ENCODE measurements at places on chromosomes 5 and 9.

DNA sequence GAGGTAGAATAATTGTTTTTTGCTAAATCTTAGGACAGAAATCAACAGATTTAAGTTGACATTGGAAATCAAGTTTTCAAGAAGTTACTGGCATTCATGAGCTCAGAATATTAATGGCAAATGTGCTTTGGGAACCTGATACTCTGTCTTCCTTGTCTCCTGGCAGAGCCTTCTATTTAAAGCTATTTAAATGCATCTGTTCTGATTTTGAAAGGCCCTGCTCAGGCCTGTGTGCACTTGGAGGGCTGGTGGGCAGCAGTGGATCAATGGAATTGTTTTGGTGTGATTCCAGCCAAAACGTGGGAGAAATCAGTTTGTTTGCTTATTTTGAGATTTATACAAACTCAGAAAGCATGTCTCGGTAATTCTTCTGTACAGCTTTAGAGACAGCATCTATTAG lies 38.5 kb downstream of the FBXL7 start:
- DNase-seq = no peak

DNA sequence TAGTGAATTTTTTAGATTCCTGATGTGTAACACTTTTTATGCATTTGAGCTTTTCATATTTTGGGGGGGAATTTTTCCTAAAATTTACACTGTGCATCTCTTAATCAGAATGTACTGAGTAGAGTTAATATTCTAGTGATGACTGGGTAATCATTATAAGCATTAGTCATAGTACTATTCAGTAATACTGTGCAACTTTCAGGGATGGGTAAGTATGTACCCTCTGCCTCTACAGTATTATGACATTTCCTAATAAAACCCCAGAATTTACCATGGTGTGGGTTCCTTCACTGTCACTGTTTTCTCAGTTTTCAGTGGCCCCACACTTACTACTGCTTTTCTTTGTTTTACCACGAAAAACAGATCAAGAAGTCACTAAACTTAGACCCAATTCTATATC lies 2.8 kb upstream of the CMYA5 start:
- no peak for DNase-seq

DNA sequence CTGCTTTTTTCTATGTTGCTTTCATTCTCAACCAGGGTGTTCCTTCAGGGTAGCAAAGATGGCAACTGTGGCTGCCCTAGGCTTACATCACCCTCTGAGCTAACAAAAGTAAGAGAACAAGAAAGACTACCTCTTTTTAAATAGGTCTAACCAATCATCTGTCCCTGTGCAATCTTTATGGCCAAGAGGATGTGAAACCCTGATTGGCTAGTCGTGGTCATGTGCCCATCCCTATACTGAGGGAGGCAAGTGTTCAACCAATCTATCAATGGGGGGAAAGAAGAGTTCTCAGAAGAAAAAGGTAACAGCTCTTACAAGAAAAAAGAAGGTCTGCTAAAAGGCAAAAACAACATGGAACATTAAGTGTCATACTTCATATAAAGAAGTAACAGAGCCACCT lies 11.7 kb upstream of the SNCAIP start:
- no peak for DNase-seq

- DNase-seq = no peak
Measured at GRCh38 chr5:30981576-30981975, 211.9 kb upstream of the CDH6 start.

- no peak for DNase-seq
Measured at GRCh38 chr9:15286161-15286821, 20.7 kb downstream of the TTC39B start.

DNA sequence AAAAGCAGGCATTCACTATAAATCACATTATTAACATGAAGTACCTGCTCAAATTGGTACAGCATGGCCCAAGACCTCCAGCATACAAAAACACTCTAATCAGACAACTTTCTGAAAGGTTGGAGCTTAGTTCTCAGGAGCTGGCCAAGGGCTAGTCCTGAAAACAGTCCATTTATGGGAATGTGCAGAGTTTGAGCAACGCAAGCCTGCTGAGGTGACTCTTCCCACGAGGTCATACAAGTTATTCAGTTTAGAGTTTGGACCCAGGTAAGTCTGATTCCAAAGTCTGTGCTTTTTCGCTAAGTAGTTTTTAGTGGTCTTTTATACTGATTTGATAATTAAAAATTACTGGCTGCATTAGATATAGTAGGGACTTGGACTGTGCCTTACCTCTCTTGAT lies 52.6 kb downstream of the AP3S1 start:
- DNase-seq = no peak

GRCh38 chr9:34717996-34718614 lies 8.2 kb upstream of the CCL21 start:
- DNase-seq = no peak

DNA sequence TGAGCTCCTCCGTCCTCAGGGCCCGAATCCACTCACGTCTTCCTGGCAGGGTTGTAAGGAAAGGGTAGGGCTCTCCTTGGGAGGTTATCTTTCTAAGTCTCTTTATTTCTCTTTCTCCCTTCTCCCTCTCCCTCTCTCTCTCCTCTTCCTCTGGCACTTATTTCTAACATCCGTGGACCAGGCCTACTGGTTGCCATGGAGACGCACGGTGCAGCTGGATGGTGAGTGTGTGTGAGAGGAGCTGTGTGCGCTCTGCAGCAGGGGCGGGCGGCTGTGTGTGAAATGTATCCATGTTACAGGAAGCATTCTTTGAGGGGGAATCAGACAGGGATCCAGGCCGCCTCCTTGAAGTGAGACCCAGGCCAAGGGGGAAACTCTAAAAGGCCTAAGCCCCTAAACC lies 32.2 kb downstream of the PCDH1 start:
- no peak for DNase-seq

DNA sequence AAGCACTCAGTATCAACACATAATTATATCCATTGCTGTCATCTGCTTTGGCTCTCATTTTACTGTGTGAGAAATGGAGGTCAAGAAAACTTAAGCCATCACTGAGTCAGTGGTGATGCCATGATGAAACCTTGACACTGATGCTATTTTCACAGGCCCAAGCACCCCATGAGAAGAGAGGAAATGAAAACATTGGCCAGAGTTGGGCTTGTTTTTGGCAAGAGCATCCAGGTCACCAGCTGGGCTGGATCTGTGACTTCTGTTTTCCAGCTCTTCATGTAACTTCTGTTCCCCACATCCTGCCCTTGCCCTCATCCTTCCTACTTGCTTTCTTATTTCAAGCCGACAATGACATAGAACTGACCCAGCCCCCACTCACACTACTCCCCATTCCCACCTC lies 10.0 kb downstream of the LCP2 start:
- DNase-seq = peak; percentile 33

- no peak for DNase-seq
Measured at GRCh38 chr9:1929722-1930244, 85.4 kb upstream of the SMARCA2 start.

GRCh38 chr5:36635721-36636390 lies 29.4 kb downstream of the SLC1A3 start:
- no peak for DNase-seq

- no peak for DNase-seq
Measured at GRCh38 chr9:76025286-76025685, 134.8 kb downstream of the PCSK5 start.

- DNase-seq = no peak
Measured at GRCh38 chr9:88303721-88304451, 84.4 kb upstream of the SPIN1 start.

DNA sequence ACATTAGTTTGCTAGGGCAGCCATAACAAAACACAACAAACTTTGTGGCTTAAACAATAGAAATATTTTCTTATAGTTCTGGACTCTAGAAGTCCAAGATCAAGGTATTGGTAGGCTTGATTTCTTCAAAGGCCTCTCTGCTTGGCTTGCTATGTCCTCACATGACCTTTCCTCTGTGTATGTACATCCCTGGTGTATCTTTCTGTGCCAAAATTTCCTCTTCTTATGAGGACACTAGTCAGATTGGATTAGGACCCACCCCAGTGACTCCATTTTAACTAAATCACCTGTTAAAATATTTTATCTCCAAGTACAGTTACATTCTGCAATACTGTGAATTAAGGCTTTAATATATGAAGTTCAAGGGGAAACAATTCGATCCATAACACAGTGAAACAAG lies 168.9 kb upstream of the CCNH start:
- no peak for DNase-seq

DNA sequence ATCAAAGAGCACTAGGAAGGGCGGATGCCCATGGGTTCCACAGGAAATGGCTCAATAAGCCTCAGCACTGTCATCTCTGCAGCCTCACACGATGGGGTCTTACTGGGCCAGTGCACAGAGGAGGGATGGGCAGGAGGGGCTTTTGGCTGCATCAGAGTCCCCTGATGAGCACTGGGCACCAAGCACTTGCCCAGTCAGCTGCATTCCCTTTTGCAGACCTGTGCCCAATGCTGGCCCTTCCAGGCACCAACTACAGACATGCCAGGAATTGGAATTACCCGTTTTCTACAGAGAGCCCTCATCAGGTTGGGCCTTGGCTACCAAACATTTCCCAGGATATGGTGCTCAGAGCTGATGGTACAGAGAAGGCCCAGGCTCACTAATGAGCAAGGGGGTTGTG lies 182.5 kb downstream of the HSPA4 start:
- DNase-seq = no peak

- DNase-seq = no peak
Measured at GRCh38 chr9:94855903-94856302, 129.4 kb downstream of the AOPEP start.

- DNase-seq = no peak
Measured at GRCh38 chr9:95047452-95048224, 269.9 kb downstream of the FANCC start.

GRCh38 chr5:61678966-61679365 lies 346.9 kb downstream of the ZSWIM6 start:
- DNase-seq = no peak

GRCh38 chr9:113425072-113425471 lies 14.5 kb downstream of the C9orf43 start:
- no peak for DNase-seq

GRCh38 chr9:124133727-124134126 lies 122.2 kb downstream of the LHX2 start:
- DNase-seq = no peak

GRCh38 chr9:14768405-14769229 lies 46.1 kb upstream of the CER1 start:
- no peak for DNase-seq

Data from CD4-positive, alpha-beta T cell treated with Interleukin-6 for 4 hours (primary cell).